Stimulated activated CD4-positive, alpha-beta T cell treated with anti-CD3 and anti-CD28 coated beads, Interleukin-15, amount 100 ng/mL, for 1 hour (primary cell): ENCODE measurements at places on chromosomes 4 and X.

- no peak for DNase-seq
These were observed 52.4 kb downstream of the PPP2R2C start for GRCh38 chr4:6420036-6420435.

GRCh38 chr4:137510557-137511265 lies 21.6 kb downstream of the PCDH18 start:
- DNase-seq: no peak

DNA sequence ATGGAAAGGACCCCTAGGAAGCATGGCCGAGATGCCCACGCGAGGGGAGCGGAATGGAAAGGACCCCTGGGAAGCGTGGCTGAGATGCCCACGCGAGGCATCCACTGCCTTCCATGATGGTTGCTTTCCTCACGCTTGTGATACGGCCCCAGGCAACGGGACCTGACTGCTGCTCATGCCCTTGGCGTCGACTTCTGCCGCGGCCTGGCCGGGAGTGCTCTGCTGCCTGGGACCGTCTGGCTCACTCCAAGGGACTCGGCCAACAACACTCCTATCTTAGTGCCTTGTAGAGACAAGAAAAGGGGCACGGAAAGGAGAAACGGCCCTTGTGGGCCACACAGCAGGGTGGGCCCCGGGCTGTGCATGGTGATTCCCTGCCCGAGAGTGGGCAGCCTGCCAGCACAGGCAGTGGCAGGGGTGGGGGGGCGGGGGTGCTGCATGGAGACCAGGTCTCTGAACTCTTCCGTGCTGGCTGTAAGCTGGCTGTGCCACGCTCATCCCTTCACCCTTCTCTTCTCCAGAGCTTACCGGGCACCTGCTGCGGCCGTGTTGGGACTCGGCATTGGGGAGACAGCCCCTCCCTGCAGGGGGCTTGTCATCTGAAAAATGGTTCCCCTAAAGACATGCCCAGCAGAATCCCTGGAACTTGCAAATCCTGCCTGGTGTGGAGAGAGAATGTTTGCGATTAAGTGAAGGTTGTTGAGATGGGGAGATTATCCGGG lies 38.6 kb upstream of the HMX1 start:
- DNase-seq: no peak

DNA sequence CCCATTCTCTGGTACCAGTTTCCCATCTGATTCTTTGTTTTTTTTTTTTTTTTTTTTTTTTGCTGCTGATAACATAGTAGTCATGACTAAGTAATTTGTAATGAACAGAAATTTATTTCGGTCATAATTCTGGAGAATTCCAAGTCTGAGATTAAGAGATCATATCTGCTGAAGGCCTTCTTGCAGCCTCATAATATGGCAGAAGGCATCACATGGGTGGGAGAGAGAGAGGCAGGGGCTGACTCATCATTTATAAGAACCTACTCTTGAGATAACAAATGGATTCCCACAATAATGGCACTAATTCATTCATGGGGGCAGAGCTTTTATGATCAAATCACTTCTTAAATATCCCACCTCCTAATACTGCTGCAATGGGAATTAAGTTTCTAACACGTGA lies 1034.3 kb downstream of the STIM2 start:
- no peak for DNase-seq

- no peak for DNase-seq
These were observed 27.4 kb upstream of the SPON2 start for GRCh38 chr4:1199556-1200331.

DNA sequence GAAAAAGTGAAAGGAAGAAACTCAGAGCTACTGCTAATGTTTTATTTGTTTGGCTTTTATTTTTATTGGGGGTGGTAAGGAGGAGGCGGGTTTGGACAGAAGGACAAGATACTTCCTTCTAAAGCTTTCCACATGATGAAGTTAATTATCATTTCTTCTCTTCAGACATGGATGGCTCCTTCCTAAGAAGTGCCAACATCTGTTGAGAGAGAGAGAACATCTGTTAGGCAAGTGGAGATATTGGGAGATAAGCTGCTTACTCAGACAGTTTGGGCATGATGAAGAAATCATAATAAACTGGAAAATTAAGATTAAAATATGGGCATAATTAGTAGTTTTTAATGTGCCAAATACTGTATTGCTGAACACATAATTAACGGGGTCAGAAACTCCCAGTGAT lies 535.7 kb upstream of the INTU start:
- DNase-seq: no peak

- no peak for DNase-seq
These were observed 21.8 kb downstream of the MID1 start for GRCh38 chrX:10598540-10598939.

GRCh38 chr4:120557372-120557771 lies 365.2 kb downstream of the PRDM5 start:
- DNase-seq: no peak

- DNase-seq: no peak
These were observed 16.3 kb downstream of the PJA1 start for GRCh38 chrX:69148946-69149345.

DNA sequence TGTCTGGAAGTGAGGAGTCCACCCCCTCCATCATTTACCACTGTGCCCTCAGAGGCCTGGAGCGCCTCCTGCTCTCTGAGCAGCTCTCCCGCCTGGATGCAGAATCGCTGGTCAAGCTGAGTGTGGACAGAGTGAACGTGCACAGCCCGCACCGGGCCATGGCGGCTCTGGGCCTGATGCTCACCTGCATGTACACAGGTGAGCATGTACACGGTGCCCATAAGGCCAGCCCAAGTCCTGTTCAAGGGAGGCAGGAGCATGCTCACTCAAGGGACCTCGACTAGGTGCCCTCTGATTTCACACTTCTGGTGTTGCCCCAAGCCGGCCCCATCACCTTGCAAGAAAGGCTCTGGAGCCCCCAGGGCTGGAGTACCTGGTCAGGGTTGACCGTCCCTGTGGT lies 13.4 kb upstream of the MSANTD1 start:
- no peak for DNase-seq

GRCh38 chr4:184961660-184962059 lies 56.6 kb upstream of the HELT start:
- DNase-seq: no peak

GRCh38 chr4:42733380-42733779 lies 76.5 kb upstream of the ATP8A1 start:
- no peak for DNase-seq

GRCh38 chr4:173489514-173489913 lies 40.5 kb downstream of the HAND2 start:
- no peak for DNase-seq

- DNase-seq: no peak
These were observed 337.7 kb upstream of the CTSO start for GRCh38 chr4:156291317-156291716.

- DNase-seq: no peak
These were observed 88.3 kb downstream of the EVC2 start for GRCh38 chr4:5619913-5620625.

DNA sequence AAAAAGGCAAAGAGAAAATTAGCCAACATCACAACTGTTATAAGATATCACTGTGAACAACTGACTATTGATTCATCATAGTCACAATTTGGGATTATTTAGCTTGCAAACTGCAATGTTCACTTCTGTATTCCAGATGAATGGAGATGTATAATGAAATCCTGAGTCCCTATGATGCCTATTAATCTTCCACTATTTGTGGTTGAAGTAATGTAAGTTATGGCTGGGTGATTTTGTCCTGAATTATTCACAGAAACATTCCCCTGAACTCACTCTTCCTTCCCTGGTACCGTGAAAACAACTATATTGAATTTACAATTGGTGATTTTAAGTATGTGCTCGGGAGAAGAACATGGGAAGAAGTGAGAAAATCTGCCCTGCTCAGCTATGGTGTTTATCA lies 50.8 kb upstream of the NPFFR2 start:
- no peak for DNase-seq

- DNase-seq: no peak
These were observed 7.5 kb upstream of the PDLIM3 start for GRCh38 chr4:185542626-185543315.

DNA sequence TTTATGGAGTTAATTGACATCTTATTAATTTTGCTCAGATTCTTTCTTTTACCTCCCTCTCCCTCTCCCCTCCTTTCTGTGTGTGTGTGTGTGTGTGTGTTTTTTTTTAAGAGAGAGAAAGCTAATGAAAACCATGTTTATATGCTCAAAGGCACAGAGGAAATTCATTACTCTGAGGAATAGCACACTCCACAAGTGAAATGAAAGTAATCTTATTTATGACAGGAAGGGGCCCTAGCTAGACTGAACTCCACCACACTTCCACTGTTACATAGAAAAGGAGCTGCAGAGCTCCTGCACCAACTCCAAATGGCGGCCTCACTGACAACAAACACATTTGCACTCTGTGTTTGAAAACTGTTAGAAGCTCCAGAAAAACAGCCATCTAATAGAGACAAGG lies 150.6 kb downstream of the RASL11B start:
- DNase-seq: no peak

- no peak for DNase-seq
These were observed 186.2 kb downstream of the PTTG2 start for GRCh38 chr4:38146383-38146782.

DNA sequence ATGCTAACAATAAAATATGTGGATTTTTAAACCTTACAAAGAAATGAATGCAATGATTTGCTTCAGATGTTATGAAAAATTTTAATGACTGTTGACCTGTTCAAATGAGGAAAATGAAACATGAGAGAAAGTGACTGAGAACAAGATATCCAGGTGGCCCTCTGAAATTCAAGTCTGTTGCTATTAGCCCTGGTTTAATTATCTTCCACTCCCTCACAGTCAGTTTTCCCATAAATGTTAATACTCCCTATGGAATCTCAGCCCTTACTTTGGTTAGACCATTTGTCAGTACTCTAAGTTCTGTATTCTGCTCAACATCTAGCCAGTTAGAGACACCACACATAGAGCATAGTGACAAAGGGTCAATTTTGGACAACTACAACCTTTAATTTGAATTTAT lies 327.8 kb downstream of the PDGFC start:
- DNase-seq: no peak

GRCh38 chr4:52837716-52838558 lies 24.2 kb upstream of the RASL11B start:
- DNase-seq: no peak

GRCh38 chr4:49018718-49019295 lies 32.7 kb downstream of the CWH43 start:
- DNase-seq: no peak

DNA sequence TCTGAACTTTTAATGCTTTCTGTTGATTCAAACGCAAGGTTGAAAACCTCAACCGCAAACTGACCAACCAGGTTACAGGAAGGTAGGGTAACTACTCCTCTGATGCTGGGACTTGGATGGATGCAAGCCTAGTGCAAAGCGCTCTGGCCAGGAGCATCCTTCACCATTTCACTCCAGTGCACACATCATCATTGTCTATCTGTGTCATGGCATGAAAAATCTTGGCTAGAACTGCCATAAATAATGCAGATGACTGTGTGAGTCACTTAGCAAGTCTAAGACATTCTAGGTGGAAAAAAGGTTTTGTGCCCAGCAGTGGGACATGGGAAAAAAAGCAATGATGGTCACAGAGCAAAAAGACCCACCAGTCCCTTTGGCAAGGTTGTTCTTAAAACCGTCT lies 10.9 kb downstream of the ADGRA3 start:
- no peak for DNase-seq

GRCh38 chr4:48078862-48079655 lies 55.0 kb downstream of the TXK start:
- DNase-seq: no peak

- no peak for DNase-seq
These were observed 8.1 kb upstream of the UVSSA start for GRCh38 chr4:1338752-1339414.

DNA sequence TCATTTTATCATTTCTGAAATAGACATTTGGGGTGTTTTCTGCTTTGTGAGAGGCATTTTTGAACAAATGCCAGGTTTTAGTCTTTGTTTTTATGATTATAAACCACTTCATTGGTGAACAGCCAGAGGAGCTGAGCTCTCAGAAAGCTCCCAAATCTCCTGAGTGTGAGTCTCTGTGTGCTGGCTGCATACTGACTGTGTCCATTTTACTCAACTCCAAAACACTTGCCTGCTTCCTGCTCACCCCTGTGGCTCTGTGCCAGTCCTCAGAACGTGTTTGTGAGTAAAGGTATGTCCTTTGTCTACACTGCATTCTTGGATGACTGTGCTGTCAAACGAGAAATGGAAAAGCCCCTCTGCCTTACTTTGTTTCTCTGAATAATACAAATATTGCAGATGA lies 5.4 kb upstream of the LRAT start:
- no peak for DNase-seq

DNA sequence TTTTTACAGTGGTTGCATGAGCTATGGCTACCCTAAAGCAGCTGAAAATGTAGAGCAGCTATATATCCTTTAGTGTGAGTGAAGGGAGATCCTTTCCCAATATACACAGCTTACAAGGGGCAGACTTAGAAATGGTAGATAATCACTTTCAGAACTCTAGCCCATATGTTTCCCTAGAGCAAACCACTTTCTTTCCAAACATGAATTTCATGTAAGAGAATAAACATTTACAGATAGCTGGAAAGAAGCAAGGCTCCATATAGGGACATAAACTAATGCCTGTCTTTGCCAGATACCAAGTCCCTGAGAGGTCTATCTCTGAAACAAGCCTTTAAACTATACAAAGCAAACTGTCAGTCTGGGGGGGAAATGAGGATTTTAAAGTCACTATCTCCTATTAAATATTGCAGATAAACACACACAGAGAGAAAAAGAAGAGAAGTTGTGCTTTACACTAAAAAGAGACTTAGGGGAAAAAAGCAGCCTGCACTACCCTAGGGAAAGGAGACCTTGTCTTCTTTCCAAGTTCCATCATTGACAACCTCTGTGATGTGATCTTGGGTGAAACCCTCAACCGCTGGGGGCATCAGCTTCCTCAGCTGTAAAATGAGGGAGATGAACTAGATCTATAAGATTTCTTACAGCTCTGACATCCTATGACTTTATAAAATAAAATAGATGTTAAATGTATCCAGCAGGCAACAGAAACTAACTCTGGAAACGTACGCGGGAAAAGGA lies 73.6 kb downstream of the TMEM156 start:
- no peak for DNase-seq

DNA sequence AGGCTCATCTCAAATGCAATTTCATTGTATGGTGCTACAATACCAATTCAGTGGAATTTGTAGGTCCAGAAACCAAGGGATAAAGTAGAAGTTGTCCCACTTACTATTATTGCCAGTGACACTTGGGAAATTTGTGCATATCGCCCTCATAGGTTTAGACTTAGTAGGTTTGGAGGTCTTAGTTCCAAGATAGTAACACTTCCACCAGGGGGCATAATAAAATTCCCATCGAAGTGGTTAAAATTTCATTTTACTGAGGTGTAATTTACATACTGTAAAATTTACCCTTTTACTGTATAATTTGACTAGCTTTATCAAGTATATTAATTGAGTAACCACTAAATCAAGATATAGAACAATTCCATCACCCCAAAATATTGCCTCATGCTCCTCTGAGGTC lies 174.6 kb downstream of the INPP4B start:
- no peak for DNase-seq

- no peak for DNase-seq
These were observed 38.1 kb upstream of the PDE5A start for GRCh38 chr4:119666653-119667091.

DNA sequence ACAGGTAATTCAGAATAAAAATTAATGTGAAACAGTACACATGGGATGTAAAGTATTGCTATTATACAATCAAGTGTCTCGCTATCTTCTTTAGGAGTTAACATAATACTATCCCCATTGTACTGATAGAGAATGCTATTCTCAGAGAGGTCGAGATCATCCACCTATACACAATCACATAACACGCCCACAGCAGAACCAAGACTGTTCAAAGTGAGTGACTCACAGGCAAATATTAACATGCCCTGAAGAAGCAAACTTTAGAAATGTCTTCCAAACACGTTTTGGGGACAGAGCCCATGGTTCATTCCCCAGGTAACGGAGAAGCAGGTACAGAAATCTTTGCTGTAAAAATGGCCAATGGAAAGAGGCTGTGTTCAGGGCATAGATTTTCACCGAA lies 50.1 kb upstream of the PHKA2 start:
- DNase-seq: no peak
